ENCODE measurements at places on chromosomes 11 and 22.

DNA sequence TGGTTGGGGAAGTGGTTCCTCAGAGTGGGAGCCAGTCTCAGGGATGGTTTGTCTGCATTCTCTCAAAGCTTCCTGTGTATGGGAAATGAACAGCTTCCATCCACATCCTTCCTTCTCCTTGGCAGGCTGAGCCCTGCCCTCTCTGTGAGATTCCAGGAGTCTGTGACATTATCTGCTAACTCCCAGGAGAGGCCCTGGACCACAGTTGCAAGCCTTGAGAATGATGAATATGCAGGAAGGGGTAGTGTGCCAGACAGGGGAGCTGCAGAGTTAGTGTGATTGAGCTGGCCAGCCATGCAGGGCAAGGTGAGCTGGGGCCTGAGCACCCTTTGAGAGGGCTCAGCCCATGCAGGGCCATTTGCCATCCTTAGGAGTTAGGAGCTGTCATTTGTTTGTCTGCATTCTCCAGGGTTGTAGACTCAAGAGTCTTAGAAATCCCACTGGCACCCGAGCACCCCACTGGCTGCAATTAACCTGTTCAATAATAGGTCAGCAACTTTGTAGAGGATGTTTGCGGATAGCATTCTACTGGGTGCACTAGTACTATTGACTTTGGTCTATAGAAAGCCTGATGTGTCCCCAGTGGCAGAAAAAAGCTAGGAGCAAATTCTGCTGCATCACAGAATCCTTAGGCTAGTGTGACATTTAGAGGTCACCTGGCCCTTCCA is 299.0 kb upstream of the CADM1 start:
- no peak for DNase-seq

DNA sequence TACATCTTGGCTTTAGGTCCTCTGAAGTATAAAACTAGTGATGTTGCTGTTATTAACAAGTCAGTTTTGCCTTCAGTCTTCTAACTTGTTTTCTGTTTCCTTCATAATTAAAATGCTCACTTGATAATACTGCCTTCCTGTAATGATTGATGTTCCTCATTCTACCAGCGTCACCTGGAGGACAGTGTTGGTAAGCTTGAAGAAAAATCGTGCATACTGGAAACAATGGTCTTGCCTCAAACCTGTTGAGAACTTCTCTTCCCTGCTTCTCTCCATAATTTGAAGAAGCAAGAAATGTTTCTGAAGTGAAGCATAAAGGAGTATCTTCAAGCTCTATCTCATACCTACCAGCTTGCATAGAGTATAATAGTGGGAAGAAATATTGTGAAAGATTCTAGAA is 3.0 kb downstream of the YWHAH start:
- no peak for DNase-seq

- no peak for DNase-seq
Measured at GRCh38 chr11:27358296-27358695, 4.7 kb downstream of the CCDC34 start.

DNA sequence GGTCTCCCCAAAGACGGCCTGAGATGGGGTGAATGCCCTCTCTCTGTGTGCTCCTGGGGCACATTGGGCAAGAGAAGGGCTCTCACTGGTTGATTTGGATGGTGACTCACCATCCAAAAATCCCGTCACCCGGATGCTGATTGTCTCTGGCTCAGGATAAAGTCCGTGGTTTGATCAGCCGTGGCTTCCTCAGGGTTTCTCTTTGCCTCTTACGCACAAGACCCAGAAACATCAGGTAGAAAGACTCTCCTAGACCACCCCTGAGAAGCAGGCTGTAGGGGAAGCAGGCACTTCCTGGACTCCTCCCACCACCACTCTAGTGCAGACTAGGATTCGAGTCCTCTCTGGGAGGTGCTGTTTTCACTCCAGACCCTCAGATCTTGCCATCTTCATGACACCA is 176.1 kb upstream of the NCAM1 start:
- no peak for DNase-seq

DNA sequence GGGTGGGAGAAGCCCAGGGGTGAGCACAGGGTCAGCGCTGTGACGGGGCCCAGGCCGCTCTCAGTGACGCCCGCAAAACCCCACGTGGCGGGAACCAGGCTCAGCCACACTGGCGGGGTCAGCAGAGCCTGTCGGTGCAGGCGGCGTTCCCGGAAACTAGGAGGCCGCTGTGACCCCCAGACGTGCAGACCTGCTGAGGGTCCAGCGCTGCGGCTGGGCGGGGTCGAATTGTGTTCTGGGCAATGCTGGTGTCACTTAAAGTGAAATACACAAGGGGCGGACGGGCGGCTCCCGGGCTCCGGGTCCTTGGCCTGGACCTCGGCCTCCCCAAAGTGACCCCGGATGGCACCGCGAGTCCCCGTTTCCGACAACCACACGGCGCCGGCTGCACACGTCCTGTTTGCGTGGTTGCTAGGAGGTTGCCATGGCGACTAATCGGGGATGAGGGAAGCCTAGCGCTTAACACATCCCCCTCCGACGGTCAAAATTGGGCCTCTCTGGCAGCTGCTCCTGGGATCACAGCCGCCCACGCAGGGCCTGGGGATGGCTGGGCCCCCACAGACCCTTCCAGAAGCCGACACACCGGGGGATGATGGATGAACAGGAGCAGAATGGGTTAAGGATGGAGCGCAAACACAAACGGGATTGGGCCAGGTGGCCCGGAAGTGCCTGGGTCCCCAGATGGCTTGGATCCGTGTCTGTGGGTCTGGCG is 81.7 kb upstream of the PRR5 start:
- peak; percentile 36 for DNase-seq

DNA sequence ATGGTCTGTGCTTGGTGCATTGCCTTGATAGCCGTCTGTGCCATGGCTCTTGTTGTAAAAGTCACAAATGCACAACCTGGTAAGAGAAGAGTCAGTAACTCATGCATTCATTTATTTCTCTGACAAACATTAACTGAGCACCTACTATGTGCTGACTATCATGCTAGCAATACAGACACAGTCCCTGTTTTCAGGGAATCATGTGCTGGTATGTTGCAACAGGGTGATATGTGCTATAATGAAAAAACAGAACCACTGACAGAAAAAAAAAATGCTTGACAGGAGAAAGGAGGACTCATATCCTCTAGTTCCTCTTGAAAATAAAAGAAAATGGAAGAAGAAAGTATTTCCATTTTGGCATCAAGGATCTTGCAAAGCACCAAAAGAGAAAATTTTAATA is 34.5 kb upstream of the RAPSN start:
- DNase-seq: no peak

GRCh38 chr22:23557467-23557866 is 22.6 kb downstream of the IGLL1 start:
- DNase-seq: no peak

DNA sequence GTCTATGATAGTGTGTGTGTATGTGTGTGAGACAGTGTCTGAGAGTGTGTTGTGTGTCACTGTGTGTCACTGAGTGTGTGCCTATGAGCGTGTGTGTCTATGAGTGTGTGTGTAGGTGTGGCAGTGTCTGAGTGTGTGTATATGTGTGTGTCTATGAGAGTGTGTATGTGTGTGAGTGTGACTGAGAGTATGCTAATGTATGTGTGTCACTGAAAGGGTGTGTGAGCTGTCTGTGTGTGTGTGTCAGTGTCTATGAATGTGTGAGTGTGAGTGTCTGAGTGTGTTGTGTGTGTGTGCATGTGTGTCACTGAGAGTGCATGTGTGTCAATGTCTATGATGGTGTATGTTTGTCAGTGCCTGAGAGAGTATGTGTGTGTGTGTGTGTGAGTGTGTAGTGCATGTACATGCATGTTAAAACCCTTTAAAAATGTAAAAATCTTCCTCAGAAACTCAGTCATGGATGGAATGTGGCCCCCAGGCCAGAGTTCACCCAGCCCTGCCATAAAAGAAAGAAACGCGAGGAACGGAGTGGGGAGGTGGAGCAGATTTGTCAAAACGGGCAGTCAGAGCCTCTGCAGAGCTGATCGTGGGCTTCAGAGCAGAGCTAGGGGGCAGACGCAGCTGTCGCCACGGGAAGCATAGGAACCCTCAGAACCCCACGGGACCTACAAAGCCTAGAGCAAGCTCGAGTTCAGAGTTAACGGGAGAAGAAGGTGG is 218.8 kb downstream of the CTTN start:
- no peak for DNase-seq

- no peak for DNase-seq
Measured at GRCh38 chr11:17743808-17744119, 9.2 kb downstream of the KCNC1 start.

- no peak for DNase-seq
Measured at GRCh38 chr11:72227316-72228228, 3.0 kb downstream of the INPPL1 start.

DNA sequence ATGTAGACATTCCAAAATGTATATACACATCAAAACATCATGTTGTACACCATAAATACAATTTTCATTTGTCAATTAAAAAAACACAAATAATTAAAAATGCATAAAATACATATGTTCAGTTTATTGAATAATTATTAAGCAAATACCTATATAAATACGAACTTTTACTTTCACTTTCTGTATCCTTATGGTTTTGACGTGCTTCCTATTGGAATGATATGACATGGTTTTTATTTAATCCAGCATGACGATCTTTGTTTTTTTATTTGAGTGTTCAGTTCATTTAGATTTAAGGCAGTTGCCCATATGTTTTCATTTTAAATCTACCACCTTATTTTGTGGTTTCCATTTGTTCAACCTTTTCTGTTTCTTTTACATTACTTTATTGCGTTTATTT is 198.3 kb upstream of the PLET1 start:
- DNase-seq: no peak
